ENCODE measurements at places on chromosomes 16 and 17.

GRCh38 chr17:59124665-59125064 lies 18.0 kb upstream of the TRIM37 start:
- DNase-seq: no peak

GRCh38 chr17:17737961-17738894 lies 57.0 kb downstream of the RAI1 start:
- no peak for DNase-seq

GRCh38 chr16:12994402-12994801 lies 93.0 kb downstream of the SHISA9 start:
- no peak for DNase-seq

- DNase-seq: no peak
Observed at GRCh38 chr17:70123193-70123592, 46.1 kb upstream of the KCNJ2 start.

- no peak for DNase-seq
Observed at GRCh38 chr17:20071824-20072691, 62.9 kb downstream of the SPECC1 start.

DNA sequence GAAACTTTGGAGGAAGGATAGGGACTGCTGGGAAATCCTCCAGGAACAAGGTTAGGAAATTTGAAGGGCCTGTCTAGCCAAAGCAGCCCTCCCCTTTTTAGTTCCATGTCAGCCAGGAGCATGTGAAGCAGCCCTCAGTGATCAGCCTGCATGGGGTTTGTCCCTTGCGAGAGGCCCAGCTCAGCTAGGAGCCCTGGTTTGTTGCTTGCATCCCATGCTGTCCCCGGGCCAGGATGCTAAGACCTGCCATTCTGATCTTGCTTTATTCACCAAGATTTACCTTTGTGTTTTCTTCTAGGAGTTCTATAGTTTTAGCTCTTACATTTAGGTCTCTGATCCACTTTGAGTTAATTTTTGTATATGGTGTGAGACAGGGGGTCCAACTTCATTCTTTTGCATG lies 27.6 kb downstream of the CLUAP1 start:
- no peak for DNase-seq

- DNase-seq: no peak
Observed at GRCh38 chr17:75634376-75634740, 1.1 kb downstream of the SMIM5 start.

GRCh38 chr17:76248013-76248782 lies 7.9 kb upstream of the RNF157 start:
- no peak for DNase-seq

GRCh38 chr16:89111263-89111662 lies 17.6 kb downstream of the ACSF3 start:
- no peak for DNase-seq

DNA sequence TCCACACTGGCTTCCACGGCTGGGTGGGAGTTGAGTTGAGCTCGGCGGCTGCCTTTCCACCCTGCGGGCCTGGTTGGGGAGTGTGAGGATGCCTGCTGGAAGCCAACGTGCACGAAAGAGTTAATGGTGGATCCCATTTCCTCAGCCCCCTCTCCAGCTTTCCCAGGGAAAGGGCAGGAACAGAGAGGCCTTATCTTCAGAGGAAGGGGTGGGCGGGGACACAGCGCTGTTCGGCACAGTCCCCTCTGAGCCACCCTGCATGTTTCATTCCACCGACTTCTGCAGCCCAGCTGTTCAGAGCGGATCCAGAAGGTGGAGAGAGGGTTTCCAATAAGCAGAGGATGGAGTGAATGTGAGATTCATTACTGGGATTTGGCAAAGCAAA lies 295.3 kb downstream of the SEC14L1 start:
- no peak for DNase-seq
